ENCODE measurements at places on chromosomes 3 and 15. TPM values are rescaled to one million over a fixed set of nuclear protein-coding genes. Genes with fewer than 3 reads are reported as not detected.

The A4GNT gene
- total RNA-seq, result not detected

The GXYLT2 gene
- 33.5 TPM for total RNA-seq

The SAXO2 gene
- total RNA-seq, result 0.30 TPM

The CHRNA5 gene
- 0.78 TPM for total RNA-seq

The GPR87 gene
- not detected for total RNA-seq

The TARS3 gene
- 12.2 TPM for total RNA-seq

The GOLGA6A gene
- total RNA-seq, result 0.07 TPM

The SLC12A1 gene
- total RNA-seq, result not detected

The LRRC31 gene
- total RNA-seq, result not detected

The ALDH1A2 gene
- total RNA-seq, result 3.8 TPM

The SIDT1 gene
- total RNA-seq, result 0.20 TPM

The SH3GL3 gene
- total RNA-seq, result 0.07 TPM
